IPS DF 6.9 (cell line): ENCODE measurements at places on chromosomes 4 and X.

DNA sequence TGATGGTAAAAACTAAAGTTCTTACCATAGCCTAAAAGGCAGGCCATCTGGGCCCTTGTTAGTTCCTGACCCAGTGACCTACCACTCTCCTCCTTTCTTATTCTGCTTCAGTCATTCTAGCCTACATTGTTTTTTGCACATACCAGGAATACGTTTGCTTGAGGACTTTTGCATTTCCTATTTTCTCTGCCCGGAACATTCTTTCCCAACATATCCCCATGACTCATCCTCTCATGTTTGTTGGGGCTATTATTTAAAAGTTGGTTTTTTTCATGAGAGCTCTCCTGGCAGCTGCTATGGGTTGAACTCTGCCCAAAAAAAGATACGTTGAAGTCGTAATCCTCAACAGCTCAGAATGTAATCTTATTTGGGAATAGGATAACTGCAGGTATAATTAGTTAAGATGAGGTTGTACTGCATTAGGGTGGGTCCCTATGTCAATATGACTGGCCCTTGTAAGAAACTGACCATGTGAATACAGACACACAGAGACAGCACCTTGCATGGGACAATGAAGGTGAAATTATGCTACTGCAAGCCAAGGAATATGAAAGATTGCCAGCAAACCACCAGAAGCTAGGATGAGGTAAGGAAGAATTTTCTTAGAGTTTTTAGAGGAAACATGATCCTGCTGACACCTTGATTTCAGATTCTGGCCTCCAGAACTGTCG lies 138.3 kb upstream of the PDHA2 start:
- DNase-seq, result peak; percentile 22

- no peak for DNase-seq
These were observed 9.3 kb downstream of the FLNA start for GRCh38 chrX:154365052-154365600.

GRCh38 chrX:107805179-107805578 lies 20.5 kb upstream of the MID2 start:
- no peak for DNase-seq

GRCh38 chrX:23902419-23902818 lies 5.3 kb downstream of the APOO start:
- DNase-seq, result no peak

GRCh38 chr4:166972071-166972470 lies 262.2 kb downstream of the SPOCK3 start:
- no peak for DNase-seq

- DNase-seq, result no peak
These were observed 2.3 kb downstream of the ATP2B3 start for GRCh38 chrX:153519569-153520286.
